ENCODE measurements at places on chromosomes 16 and 17.

GRCh38 chr17:74431568-74432423 lies at the start of gene GPRC5C:
GPRC5C (plus strand) TSS chr17:74432088; CDS start chr17:74439777, 7,689 bp downstream.
- peak; percentile 79 for ATAC-seq

DNA sequence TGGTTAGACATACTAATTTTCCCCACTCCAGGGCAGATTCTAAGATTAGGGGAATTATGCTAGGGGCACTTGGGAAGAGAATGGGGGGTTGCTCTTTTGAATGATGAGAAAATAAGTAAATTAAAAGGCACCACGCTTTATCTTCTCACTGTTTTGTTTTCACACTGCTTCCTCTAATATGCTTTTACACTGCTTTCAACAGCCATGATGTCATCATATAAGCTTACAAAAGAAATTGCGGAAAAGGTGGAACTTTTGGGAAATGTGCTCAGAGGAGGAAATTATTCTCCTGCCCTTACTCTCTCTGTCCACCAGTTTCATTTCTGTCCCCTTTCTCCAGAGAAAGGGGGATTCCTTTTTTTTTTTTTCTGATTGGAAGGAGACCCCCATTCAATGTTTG lies 308.2 kb downstream of the TOX3 start:
- ATAC-seq = no peak

DNA sequence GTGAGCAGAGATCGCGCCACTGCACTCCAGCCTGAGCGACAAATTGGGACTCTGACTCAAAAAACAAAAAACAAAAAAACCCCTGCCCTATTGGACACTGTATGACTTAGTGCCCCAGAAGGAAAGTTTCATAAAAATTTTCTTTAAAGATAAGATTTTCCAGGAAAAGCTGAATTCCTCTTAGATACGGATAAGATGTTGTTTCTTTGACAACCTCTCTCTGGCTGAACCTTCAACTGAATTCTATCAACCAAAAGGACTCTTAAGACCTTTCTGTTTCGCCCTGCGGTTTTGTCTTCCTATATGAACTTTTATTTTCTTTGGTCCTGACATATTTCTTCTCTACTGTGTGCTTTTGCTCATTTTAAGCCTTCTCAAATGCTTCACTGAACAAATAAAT lies 35.8 kb downstream of the CPPED1 start:
- no peak for ATAC-seq

DNA sequence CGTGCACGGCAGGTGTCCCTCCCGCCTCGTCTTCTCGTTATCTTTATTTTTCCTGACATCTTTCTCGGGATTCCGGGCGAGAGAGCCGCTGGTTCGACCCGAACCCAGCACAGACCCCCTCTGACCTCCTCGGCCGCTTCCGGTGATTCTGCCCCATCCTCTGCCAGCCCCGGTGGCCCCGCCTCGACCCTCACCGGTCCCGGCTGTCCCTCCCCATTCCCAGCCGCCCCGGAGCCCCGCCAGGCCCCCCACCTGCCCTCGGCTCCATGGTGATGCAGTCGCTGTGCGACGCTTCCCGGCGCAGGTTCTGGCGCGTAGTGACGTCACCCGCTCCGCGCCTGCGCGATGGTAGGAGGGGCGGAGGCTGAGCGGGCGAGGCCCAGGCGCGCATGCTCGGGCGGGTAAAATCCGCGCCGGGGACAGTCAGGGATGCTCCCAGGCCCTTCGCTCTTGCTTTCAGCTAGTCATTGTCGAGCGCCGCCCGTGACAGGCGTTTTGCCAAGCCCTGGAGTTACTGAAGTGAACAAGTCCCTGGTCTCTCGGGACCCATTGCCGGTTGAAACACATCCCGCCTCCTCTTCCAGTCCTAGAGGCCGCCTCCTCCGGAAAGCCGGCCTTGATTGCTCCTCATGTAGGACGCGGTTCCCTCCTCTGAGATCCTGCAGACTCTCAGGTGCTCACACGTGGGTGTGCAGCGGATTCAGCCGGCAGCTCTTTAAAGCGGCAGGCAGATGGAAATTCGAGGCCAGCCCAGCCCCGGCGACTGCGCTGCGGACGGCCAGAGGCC lies at the start of gene MTHFSD:
TSS of gene MTHFSD (minus strand) at position 319 of the 787 bp plus-strand sequence. CDS start at position 268, 51 bp downstream.
- ATAC-seq = peak; percentile 98

- peak; percentile 94 for ATAC-seq
Observed at GRCh38 chr17:64209983-64210382, 53.1 kb downstream of the TEX2 start.

GRCh38 chr17:64694207-64694606 lies 32.1 kb upstream of the SMURF2 start:
- ATAC-seq = peak; percentile 99

DNA sequence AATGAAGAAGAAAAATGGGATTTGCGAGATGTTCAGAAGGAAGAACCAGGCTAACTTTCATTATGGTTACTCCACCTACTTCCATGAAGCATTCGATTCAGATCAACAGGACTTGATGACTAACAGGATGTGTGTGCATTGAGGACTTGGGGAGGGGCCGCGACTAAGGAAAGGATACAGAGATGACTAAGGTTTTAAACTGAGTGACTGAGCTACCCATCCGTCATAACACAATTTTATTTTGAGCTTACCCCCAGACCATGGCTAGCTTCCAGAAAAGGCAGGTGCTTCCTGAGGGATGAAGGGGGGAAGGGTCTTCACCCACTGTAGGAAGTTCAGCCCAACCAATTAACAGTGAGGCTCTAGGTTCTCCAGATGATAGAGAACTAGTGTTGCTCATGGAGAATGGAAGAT lies 2.5 kb upstream of the CDYL2 start:
- ATAC-seq = peak; percentile 82

- ATAC-seq = no peak
Observed at GRCh38 chr16:48965386-48965785, 316.3 kb downstream of the CBLN1 start.

GRCh38 chr17:55567240-55568214 lies 56.3 kb upstream of the SMIM36 start:
- ATAC-seq = no peak

GRCh38 chr16:73149334-73149733 lies 101.4 kb upstream of the ZFHX3 start:
- no peak for ATAC-seq

- peak; percentile 47 for ATAC-seq
Observed at GRCh38 chr16:25838724-25839186, 147.0 kb downstream of the HS3ST4 start.

- no peak for ATAC-seq
Observed at GRCh38 chr17:34670618-34671017, 91.2 kb downstream of the TMEM132E start.

DNA sequence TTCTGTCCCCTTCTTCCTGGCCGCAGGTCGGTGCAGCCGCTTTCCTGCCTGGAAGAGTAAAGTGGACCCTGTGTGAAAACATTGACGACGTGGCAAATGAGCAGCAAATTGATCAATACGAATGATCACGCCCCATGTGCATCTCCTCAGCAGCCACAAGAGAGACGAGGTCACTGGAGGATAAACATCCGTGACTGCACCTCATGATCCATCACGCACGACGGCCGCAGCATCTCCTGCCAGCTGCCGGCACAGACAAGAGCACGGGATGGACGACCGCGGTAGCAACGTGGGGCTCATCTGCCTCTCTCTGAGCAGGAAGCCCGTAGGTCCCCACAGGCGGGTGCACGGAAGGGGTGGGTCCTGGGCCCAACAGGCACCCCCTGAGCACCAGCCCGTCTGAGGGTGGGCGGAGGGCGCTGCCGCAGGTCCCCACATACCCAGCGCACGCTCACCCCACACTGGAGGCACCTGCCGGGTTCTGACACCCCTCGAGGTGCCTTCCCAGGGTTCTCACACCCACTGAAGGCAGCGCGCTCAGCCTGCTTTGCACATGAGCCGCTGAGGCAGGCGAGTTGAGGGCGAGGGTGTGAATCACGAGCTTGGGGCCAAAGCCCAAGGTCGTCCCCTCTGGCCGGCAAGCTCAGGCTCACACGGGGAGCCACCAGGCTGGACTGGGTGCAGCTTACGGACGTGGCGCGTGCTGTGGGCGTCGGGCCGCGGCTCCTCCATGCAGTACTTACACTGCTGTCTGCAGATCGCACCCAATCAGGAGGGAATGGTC lies 12.3 kb upstream of the CDH15 start:
- ATAC-seq = no peak

DNA sequence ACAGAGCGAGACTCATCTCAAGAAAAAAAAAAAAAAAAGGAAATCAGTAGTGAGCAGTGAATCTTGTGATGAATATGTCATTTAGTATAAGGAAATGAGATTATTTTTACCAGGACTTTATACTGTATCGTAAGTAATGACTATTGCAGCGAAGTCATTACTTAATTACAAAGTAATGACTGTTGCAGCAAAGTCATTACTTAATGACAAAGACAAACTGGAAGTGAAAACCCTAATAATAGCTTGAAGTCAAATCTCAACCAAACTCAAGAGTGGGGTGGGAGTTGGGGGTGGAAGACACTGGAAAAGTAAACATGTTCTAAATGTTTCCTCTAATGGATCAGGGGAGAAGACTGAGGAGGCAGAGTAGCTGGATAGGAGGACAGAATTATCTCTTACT lies 76.5 kb downstream of the ARHGAP44 start:
- no peak for ATAC-seq

DNA sequence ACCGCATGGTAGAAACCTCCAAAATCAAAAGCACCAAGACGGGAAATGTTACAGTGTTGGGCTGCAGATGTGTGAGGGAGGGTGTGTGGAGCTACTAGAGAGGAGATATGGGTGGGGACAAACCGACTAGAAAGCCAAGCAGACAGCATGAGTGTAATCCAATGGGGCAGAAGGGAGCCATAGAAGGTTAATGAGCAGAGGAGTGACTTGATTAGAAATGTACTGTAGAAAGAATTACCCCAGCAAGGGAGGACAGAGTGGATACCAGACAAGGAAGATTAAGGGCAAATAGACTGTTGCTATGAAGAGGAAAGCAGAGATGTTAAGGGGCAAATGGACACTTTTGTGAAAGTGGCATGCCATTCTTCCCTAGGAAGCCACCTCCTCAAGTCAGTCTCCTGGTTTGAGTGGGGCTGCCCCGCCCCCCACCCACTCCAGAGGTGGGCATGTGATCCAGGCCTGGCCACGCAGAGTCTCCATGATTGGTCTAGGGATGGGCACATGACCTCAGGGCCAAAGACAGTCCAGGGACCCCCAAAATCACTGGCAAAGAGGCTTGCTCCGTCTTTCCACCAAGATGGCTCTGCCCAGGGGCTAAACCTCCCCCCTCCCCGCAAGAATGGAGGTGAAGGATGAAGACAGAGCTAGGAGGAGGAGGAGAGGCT lies 4.3 kb downstream of the COTL1 start:
- no peak for ATAC-seq

DNA sequence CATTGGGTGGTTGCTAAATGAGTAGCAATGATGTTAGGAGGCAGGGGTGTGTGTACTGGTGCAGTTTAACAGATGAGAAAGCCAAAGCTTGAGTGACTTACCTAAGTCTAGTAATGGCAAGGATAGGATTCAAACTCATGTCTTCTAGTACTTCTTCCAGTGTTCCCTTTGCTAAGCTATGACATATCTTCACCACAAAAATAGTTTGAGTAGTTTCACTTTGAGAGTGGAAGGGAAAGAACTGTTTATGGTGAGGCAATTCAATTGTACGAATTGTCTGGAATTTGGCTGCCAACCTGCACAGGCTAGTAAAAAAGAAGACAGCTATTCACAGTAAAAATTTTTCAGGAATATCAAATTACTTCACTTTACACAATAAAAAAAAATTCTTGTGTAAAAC lies 138.0 kb downstream of the NLK start:
- no peak for ATAC-seq

- no peak for ATAC-seq
Observed at GRCh38 chr17:55737976-55738501, 12.8 kb upstream of the PCTP start.

DNA sequence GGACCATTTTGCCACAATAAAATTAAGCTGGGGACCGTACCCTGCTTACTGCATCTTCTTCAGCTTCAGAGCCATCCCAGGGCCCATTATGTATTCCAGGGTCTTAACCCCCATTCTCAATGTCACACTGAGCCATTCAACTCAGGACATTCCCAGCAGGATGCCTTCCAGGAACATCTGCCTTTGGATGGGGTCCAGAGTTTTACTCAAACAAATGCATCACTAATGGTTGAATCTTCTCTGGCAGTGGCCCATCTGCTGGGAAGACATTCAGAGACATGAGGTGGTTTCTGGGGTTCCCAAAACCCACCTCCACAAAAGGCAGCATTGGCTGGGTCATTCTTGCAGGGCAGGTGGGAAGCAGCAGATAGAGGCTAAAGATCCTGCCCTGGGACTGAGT lies 3.4 kb upstream of the SEC14L5 start:
- ATAC-seq = no peak

- no peak for ATAC-seq
Observed at GRCh38 chr17:36153895-36154610, 22.4 kb downstream of the TBC1D3B start.

- no peak for ATAC-seq
Observed at GRCh38 chr16:12193692-12194091, 217.2 kb downstream of the SNX29 start.

DNA sequence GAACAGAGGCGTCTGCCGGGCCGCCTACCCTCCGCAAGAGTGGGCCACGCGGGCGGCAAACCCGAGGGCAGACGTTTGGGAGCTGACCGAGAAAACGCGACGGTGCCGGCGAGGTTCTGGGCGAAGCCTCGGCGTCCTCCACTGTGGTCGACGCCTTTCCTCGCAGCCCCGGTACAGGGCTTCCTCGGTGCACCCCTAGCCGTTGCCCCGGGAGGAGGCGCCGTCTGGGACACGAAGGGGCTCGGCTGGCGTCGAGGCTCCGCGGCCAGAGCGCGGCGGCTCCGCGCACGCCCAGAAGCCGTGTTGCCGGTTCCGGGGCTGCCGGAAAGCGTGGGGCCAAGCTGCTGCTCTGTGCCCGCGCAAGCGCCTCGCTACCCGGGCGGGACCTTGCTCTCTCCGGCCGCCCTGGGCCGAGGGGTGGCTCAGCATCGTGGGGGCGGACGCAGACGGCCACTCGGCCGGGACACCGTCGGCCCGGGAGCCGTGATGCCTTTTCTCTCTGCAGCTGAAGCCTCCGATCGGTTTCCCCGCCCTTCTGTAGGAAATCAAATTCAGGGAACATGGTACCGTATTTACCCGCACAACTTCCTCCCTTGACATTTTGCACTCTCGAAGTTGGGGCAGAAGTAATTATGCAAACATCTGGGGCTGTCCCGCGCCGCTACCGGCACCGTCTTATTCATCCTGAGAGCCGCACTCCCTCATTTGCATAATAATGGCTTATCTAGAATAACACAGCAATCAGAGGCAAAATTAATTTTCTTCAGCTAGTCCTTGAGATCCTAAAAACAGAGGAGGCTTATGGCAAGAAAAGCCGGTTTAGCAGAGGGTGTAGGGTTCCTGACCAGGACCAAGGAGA lies 7.3 kb upstream of the CBX8 start:
- ATAC-seq = peak; percentile 30

GRCh38 chr17:41891135-41892020 lies 26.2 kb upstream of the KLHL11 start:
- no peak for ATAC-seq

DNA sequence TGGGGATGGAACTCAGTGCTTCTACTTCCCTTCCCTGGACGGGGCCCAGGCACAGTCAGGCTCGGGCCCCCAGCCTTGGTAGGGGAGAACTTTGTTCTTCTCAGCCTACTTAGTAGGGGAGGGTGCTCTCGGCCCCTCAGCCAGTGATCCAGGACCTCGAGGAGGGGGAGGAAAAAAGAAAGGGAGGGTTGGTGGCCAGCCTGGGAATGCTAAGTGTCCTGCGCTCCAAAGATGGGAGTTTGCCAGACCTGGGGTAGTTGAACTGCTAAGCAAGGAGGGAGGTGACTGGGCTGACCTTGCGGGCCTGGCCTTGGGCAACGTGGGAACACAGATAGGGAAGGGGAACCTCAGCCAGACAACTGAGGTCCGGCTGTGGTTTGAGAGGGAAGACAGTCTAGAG lies 12.2 kb downstream of the ADGRG1 start:
- ATAC-seq = no peak
